ENCODE measurements at places on chromosomes 1 and 21.

- DNase-seq = no peak
Measured at GRCh38 chr1:51920130-51920529, 41.6 kb upstream of the NRDC start.

GRCh38 chr1:229230140-229230892 lies 40.6 kb upstream of the RAB4A start:
- DNase-seq = no peak

- peak; percentile 52 for DNase-seq
Measured at GRCh38 chr1:2352897-2353550, 38.3 kb downstream of the MORN1 start.

DNA sequence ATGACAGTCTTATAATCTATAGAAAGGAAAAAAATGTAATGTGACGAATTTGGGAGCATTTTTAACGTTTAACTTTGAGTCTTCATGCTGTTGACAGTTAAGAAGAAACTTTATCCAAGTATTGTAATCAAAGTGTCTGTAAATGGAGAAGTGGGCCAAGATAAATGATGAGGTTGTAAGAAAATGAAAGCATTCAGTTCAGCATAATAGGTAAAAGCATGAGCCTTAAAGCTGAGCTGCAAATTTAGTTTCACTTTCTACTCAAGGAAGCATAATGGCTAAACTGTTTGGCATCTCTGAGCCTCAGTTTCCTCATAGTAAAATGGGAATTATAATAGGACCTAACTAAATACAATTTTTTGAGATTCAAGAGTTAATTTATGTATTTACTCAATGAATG lies 1554.8 kb downstream of the KCNT2 start:
- DNase-seq = no peak

DNA sequence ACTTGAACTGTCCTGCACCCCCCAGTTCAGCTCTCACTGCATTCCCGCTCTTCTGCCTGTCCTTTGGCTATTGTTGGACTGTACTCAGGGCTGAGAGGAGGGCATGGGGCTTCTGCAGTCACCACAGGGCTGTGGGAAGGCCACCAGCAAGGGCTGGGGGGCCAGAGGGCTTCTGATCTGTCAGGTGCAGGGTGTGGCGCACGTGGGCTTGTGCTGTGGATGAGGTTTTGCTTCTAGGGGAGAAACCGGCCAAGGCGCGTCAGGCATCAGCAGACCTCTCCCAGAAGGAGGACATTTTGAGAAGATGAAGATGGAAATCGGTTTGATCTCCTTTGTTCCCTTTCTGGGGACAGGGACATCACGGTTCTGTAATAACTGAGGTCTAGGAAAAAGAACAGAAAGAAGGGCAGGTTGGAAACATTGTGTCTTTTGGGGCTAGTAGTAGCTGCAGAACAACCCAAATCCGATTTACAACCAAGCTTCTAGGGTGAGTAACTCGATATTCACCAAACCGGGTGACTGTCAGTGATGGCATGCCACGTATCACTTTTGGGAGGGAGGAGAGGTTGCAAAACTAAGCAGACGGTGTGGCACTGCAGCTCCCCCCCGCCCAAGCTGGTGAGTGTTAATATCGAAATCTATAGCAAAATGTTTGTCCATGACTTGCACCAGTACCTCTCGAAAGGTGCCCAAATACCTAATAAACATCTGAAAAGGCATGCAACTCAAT lies 40.9 kb downstream of the AGPAT3 start:
- no peak for DNase-seq

DNA sequence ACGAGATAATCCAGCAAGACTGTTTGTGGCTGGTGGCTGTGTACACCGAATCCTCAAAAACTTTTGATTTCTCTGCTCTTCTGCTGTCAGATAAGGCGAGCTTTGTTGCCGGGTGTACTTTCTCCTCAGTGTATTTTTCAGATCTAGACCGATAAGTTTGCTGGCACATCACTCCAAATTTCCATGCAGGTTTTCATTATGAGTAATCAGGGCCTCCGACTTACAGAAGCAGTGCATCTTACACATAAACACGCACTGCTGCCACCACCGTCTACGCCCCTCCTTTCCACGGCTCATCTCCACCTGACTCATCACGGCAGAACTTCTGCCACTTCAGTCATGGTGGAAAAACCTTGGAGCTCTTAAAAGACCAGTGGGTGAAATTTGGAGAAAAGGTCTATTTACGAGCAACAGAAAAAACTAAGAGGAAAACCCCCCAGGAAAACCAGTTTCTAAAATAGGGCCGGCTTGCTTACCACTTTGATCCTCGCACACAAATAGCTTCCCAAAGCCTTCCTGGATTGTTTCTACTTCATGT lies 7.7 kb downstream of the ZBTB21 start:
- no peak for DNase-seq

GRCh38 chr21:45436351-45437065 lies 31.5 kb downstream of the COL18A1 start:
- no peak for DNase-seq

GRCh38 chr21:19566975-19567374 lies 1163.4 kb upstream of the TMPRSS15 start:
- no peak for DNase-seq

GRCh38 chr1:217734973-217735372 lies 103.8 kb downstream of the SPATA17 start:
- DNase-seq = no peak

GRCh38 chr1:245225322-245226202 lies 70.8 kb downstream of the KIF26B start:
- peak; percentile 54 for DNase-seq

DNA sequence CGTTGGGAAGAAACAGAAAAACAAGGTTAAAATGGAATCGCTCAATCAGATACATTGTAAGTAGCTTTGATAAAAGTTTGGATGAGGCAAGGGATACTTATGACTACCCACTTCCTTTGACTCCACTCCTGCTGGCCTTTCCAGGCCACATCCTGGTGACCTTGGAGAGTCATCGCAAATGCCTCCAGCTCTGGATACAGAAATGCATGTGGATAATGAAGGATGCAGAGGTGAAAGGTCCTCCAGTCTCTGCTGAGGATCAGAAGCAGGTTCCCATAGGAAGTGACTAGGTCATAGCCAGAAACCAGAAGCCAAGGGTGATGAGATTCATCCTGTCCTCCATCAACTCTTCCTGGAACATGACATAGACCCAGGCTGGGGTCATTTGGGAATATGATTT lies 6.2 kb upstream of the CAMK1G start:
- DNase-seq = no peak

- no peak for DNase-seq
Measured at GRCh38 chr1:219467524-219467923, 145.4 kb downstream of the ZC3H11B start.

DNA sequence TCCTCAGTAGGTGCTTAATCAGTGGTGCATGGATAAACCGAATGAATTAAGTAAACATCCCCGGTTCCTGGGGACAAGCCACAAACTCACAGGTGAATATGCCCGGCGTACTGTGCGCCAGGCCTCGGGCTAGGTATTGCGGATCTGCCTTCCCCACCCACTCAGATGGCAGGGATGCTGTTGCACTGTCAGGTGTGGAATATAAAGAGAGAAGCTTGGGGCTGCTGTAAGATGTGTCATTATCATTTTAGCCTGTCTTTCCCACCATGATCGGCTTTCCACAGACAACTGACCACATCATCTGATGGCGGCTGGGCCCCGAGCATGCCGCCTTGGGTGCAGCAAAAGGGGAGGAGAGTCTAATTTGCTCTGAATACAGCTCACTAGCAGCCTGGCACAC lies 45.4 kb upstream of the LRP8 start:
- DNase-seq = peak; percentile 22

GRCh38 chr1:87439821-87440220 lies 111.1 kb downstream of the LMO4 start:
- no peak for DNase-seq

GRCh38 chr1:219790834-219791615 lies 137.3 kb downstream of the SLC30A10 start:
- no peak for DNase-seq

- DNase-seq = no peak
Measured at GRCh38 chr1:222382171-222382570, 165.7 kb downstream of the HHIPL2 start.

DNA sequence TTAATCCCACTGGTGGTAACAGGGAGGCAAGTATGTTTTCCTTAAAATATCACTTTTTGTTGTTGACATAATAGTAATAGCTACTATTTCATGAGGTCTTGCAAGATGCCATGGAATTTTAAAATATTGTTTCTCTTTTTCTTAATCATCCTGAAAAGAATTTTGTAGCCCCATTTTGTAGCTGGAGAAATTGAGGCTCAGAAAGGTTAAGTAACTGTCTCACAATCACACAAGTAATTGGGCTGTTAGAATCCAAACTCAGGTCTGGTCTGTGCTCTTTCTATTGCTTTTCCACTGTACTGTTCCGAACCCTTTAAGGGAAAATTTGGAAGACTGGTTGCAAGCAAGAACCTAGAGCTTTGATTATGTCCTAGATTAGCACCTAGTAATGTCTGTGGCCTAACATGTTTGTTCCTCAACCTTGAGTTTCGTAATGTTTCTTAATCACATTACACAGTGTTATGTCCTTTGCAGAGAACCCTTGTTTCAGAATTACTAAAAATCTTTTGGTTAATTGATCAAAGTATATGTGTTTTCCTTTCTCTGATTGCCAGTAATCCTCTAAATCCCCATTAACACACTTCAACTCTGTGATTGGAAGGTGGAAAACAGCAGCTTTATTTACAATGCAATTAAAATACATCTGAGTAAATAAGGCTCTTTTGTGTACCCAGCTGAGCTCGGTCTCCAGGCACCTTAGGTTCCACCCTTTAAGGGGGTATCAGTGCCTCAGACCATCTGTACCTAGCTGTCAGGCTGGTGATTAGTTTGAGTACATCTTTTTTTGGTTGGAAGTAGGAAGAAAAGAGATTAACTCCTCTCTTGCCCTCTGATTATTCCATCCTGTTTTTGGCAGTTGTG lies 10.4 kb downstream of the LRRC42 start:
- no peak for DNase-seq

GRCh38 chr1:50346621-50347020 lies 76.6 kb downstream of the DMRTA2 start:
- no peak for DNase-seq

All from right forelimb (tissue), 1 donor.